ENCODE measurements at places on chromosomes 2 and 18.

GRCh38 chr18:54958704-54959625 is at the start of gene CCDC68:
Gene CCDC68 (minus strand): TSS chr18:54959461. CDS start chr18:54942791, 16,670 bp downstream.
- H3K4me1 ChIP-seq: no peaks in the 10 kb centered on the region
- no peaks in the 10 kb centered on the region for H3K36me3 ChIP-seq
- DNase-seq: peak; percentile 50
- H3K27me3 ChIP-seq: no peaks in the 10 kb centered on the region

DNA sequence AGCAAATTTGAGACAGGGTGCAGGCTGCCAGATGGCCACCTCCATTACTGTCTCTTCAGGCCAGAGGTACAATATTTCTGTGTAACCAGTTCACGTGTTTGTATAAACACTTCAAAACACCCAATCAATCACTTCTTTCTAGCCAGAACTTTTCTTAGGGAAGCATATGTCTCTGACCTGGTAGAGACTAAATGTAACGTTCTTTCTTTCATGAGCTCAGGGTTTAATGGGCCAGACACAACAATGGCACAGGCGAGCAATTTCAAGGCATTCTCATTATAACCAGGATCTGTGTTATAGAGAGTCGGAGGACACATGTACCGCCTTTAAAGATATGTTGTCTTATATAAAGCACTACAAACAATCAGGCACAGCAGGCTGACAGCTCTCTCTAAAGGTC is 1846.4 kb upstream of the PIK3C3 start:
- no peaks in the 10 kb centered on the region for H3K4me1 ChIP-seq
- no peak overlapping the region for H3K27ac ChIP-seq
- H3K27me3 ChIP-seq: no peaks in the 10 kb centered on the region
- H3K4me3 ChIP-seq: no peak overlapping the region
- DNase-seq: no peak
- no peaks in the 10 kb centered on the region for H3K36me3 ChIP-seq

- no peaks in the 10 kb centered on the region for H3K36me3 ChIP-seq
- H3K4me3 ChIP-seq: no peak overlapping the region
- H3K27me3 ChIP-seq: no peaks in the 10 kb centered on the region
- peaks cover 15% of the 10 kb centered on the region for H3K4me1 ChIP-seq
Measured at GRCh38 chr2:161992531-161992930, 81.5 kb downstream of the DPP4 start.

DNA sequence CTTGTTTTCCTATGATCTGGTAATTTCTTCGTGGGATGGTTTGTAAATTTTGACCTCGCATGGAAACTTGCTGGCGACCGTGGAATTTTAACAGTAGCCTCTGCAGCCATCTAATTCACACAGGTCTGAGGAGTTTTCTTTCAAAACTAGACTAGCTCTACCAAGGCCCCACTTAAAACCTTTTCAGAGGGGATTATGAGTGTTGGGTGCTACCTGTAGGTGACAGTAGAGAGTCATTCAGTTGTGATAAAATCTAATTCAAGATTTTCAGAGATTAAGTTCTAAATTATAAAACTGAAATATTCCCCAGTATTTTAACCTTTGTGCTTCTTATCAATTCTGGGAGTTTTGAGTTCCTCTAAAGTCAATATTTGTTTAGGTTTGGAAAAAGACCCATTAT is 31.0 kb downstream of the THSD7B start:
- H3K27me3 ChIP-seq: no peaks in the 10 kb centered on the region
- H3K4me1 ChIP-seq: no peaks in the 10 kb centered on the region
- H3K4me3 ChIP-seq: no peak overlapping the region
- DNase-seq: no peak

DNA sequence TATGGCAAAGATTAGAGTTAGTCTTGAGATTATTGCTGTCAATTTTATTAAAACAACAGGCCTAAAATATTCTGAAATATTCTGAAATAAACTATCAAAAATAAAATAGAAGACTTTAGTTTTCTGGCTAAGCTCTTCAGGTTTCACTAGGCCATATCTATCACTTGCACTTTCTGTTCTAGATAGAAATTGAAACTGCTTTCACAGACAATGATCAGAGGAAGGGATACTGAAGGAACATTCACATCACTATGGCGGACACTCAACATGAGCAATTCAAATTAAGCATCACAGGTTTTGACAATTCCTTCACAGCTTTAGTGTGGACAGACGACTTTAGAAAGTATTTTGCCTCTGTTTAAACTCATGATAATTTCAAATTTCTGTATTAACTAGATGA is 586.4 kb upstream of the REG3G start:
- no peaks in the 10 kb centered on the region for H3K27me3 ChIP-seq
- DNase-seq: no peak
- no peak overlapping the region for H3K4me3 ChIP-seq
- H3K36me3 ChIP-seq: no peaks in the 10 kb centered on the region

- peak; percentile 54 for DNase-seq
- no peak overlapping the region for H3K27ac ChIP-seq
- H3K27me3 ChIP-seq: no peaks in the 10 kb centered on the region
- no peak overlapping the region for H3K4me3 ChIP-seq
Measured at GRCh38 chr2:128285329-128285931, 33.2 kb downstream of the HS6ST1 start.

All from RWPE2 (cell line).